ENCODE measurements at places on chromosomes 1 and 21.

GRCh38 chr1:78918157-78918556, 88.4 kb downstream of the ADGRL4 start:
- DNase-seq = no peak

- no peak for DNase-seq
Measured at GRCh38 chr1:227459326-227459841, 104.0 kb upstream of the ZNF678 start.

GRCh38 chr1:196677781-196678509, 26.1 kb downstream of the CFH start:
- DNase-seq = no peak

DNA sequence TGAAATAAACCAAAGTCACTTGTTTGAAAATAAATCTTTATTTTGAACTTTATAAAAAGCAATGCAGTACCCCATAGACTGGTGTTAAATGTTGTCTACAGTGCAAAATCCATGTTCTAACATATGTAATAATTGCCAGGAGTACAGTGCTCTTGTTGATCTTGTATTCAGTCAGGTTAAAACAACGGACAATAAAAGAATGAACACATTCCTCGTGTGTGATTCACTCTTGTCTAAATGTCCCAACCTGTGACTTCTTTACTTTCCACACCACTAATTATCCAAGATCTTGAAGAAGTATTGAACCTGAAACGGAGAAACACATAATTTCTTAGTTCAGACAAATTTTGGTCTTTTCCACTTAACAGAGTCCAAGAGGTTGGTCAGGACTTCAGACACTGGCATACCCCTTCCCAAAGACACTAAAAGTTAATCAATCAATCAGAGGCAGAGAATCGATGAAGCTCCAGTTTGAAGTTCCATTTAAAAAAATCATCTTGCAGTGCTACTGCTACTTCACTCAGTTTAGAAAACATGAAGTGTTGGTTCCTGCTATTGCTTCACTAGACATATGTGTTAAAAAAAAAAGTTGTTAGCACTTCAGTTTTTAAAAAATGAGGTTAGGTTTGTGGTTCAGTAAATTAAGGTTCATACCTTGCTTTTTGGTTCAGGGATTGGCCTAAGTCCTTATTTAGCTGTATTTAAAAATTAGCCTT, 26.2 kb downstream of the ATP1B1 start:
- DNase-seq = no peak

GRCh38 chr1:244965185-244966030, 101.1 kb upstream of the HNRNPU start:
- DNase-seq = no peak

- no peak for DNase-seq
Measured at GRCh38 chr1:9751971-9752370, 71.8 kb downstream of the CLSTN1 start.

DNA sequence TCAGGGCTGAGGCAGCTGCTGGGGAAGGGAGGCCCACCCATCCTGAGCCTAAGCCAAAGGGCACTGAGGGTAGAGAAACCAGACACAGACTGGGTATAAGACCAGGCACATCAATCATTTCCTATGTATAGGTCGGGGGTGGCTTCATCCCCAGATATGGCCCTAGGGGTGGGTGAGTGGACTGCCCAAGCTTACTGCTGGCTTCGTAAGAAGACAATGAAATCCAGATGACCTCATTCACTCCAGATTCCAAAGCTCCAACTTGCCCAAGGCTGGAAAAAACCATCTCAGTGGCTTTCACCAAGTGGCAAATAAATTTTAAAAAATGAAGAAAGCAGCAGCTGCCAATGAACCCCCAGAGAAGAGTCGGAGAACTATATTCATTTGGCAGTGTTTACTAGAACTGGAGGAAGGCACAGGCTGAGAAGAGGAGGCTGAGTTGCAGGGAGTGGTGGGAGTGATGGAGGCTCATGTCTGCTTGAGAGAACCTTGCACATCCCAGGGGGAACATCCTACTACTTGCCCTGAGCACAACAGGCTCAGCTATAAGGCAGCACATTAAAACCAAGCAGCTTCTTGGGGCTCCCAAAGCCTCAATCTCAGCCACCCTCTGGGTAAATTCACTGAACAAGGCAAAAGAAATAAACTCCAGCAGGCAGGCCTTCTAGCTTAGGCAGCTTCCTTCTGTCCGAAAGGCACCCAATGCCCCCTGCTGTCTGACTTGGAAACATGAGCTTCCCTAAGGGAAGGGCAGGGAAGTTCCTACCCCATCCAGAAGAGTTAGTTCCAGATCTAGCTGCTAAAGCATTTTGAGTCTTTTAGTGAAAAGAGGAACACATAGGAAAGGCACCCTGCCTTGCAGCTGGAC, 14.1 kb downstream of the PEA15 start:
- no peak for DNase-seq

DNA sequence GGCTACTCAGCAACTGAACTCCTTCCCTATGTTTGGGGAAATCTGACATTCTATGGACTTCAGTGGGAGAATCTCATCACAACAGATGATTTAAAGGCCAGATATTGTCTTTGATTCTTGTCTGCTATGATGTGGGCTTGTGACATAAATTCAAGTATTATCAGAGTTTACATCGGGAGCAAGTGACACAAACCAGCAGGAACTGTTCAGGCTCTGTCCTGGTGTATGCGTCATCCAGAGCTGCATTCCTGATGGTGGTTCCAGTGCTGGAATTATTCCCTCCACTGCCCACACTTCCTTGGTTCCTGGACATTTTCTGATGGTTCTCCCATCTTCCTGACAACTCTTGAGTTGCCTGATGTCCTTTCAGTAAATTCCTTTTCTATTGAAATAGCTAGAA, 10.8 kb upstream of the LSM10 start:
- no peak for DNase-seq

- DNase-seq = no peak
Measured at GRCh38 chr1:196951711-196952394, 8.3 kb downstream of the CFHR2 start.

DNA sequence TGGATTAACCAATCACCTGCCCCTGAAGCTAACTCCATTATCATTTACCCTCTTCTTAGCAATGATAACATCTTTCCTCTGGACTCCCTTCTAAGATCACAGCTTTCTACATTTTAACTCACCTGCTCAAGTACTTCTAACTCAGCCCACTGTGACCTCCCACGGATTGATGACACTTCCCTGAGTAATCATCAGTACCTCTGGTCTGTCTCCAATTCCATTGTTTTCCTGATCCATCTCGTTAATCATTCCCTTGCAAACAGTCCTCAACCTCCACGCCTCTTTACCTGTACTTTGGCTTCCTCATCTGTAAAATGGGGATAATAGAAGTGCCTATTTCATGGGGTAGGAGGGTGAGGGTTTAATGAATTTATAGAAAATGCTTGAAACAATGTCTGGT, 195.3 kb upstream of the APP start:
- no peak for DNase-seq

- no peak for DNase-seq
Measured at GRCh38 chr1:4965346-4966075, 311.1 kb downstream of the AJAP1 start.

GRCh38 chr1:245319094-245319493, 164.3 kb downstream of the KIF26B start:
- no peak for DNase-seq
